ENCODE measurements at places on chromosomes 4 and X. TPM values are rescaled to one million over a fixed set of nuclear protein-coding genes. Genes with fewer than 3 reads are reported as not detected.

DNA sequence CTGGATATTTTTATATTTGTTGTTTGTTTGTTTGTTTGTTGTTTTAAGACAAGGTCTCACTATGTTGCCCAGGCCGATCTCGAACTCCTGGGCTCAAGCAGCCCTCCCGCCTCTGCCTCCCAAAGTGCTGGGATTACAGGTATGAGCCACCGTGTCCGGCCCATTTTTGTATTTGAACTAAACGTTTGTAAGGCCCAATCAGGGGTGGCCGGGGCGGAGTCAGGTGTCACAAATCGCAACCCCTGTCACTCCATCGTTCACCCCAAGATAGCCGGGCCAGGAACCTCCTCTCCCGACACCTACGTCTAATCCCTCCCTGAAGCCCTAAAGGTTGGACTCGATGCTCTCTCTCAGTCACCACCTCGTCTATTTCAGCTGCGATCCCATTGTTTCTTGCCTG is 722 bp upstream of the EFHC2 start:
- DNase-seq = no peak

DNA sequence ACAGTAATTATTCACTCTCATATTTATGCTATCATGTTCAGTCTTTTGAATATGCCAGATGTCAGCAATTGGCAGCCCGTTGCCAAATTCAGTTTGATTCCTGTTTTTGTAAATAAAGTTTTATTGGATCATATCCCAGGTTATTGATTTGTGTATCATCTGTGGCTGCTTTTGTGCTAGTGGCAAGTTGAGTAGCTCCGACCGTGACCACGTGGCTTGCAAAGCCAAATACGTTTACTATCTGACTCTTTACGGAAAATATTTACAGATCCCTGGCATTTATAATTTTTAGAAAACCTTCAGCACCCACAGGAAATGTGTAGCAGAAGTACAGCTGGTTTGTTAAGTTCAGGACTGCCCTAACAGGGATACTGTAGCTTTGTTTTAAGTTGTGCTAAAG is 67.4 kb downstream of the VCX2 start:
- no peak for DNase-seq

GRCh38 chr4:156378033-156378665 is 424.5 kb upstream of the CTSO start:
- DNase-seq = no peak

Gene HMGN5
- total RNA-seq = 1.6 TPM

GRCh38 chrX:115390078-115390477 is 100.6 kb downstream of the LUZP4 start:
- no peak for DNase-seq

Gene PPM1K
- total RNA-seq = 17.2 TPM

GRCh38 chr4:137000432-137000831 is 531.9 kb downstream of the PCDH18 start:
- no peak for DNase-seq

GRCh38 chr4:182916483-182917181 is 554 bp downstream of the DCTD start:
- peak; percentile 34 for DNase-seq

DNA sequence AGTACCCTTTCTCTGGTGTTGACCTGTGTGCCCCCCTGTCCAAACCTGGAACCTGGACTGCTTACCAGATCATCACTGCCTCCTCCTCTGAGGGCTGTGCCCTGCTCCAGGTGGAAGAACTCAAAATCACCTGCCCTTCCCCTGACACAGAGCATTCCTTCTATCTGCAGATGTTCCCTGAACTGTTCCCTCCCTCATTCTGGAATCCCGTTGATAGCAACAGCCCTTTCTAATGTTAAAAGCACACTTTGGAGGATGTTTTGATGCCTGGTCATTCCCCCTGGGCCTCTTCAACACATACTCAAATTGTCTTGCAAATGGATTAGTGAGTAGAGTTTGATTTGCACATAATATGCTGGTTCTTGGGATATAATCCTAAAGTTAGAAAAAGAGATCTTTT is 225.8 kb downstream of the FGF13 start:
- DNase-seq = no peak

DNA sequence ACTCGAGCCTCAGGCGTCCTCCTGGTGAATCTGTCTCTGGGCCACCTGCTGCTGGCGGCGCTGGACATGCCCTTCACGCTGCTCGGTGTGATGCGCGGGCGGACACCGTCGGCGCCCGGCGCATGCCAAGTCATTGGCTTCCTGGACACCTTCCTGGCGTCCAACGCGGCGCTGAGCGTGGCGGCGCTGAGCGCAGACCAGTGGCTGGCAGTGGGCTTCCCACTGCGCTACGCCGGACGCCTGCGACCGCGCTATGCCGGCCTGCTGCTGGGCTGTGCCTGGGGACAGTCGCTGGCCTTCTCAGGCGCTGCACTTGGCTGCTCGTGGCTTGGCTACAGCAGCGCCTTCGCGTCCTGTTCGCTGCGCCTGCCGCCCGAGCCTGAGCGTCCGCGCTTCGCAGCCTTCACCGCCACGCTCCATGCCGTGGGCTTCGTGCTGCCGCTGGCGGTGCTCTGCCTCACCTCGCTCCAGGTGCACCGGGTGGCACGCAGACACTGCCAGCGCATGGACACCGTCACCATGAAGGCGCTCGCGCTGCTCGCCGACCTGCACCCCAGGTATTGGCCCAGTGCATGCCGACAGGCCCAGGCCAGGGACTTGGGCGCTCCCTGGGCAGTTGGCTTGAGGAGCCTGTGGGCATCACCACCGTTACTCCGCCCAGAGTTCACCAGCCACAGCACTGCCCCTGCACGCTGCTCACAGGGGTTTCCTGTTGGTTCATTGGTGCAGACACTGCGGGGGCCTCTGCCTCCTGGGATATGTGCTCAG is 1.1 kb downstream of the GPR78 start:
- DNase-seq = no peak

Gene COX18
- total RNA-seq = 22.7 TPM

Gene STS
- total RNA-seq = 3.5 TPM

Gene TCEAL6
- not detected for total RNA-seq

Gene ARR3
- total RNA-seq = not detected

Gene ARHGAP36
- 0.15 TPM for total RNA-seq

DNA sequence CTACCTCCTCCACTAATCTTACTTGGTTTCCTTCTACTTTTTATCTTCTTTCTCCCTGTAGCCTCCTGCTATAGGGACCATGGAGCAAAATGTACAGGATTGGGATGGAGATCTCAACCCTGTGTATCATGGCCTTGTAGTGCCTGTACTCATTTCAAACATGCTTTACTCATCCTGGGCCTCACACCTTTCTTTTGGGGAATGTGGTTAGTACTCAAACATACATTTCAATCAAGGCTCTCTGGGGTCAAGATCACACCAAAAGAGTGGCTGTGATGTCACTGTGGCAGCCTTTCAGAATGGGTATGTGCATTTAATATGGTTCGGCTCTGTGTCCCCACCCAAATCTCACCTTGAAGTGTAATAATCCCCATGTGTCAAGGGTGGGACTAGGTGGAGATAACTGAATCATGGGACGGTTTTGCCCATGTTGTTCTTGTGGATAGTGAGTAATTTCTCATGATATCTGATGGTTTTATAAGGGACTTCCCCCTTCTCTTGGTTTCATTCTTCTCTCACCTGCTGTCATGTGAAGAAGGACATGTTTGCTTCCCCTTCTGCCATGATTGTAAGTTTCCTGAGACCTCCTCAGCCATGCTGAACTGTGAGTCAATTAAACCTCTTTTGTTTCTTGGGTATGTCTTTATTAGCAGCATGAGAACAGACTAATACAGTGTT is 205.1 kb downstream of the RASL11B start:
- DNase-seq = no peak

- DNase-seq = no peak
These were observed 2.7 kb downstream of the ADGRL3 start for GRCh38 chr4:61202638-61203435.

DNA sequence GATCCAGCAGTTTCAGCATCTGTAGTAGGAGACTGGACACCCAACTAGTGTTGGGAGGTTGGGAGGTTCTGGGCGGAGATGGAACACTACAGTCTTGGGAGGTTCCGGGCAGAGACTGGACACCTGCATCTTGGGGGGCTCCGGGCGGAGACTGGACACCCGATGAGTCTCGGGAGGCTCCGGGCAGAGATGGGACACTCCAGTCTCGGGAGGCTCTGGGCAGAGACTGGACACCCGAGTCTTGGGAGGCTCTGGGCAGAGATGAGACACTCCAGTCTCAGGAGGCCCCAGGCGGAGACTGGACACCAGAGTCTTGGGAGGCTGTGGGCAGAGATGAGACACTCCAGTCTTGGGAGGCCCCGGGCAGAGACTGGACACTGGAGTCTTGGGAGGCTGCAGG is 29.5 kb upstream of the LANCL3 start:
- no peak for DNase-seq

DNA sequence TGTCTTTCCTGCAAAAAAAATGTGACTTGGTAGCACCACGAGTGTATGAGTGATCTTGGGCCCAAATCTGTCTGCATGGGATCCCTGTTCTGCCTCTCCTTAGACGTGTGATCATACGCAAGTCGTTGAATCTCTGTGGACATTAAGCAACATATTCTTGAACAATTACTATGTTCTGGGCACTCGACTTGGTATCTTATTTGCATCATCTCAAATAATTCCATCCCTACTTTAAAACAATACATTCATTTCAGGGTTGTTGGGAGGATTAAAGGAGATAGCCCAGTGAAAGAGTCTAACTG is 145.4 kb upstream of the CPEB2 start:
- no peak for DNase-seq

Gene PARM1
- total RNA-seq = 0.35 TPM

DNA sequence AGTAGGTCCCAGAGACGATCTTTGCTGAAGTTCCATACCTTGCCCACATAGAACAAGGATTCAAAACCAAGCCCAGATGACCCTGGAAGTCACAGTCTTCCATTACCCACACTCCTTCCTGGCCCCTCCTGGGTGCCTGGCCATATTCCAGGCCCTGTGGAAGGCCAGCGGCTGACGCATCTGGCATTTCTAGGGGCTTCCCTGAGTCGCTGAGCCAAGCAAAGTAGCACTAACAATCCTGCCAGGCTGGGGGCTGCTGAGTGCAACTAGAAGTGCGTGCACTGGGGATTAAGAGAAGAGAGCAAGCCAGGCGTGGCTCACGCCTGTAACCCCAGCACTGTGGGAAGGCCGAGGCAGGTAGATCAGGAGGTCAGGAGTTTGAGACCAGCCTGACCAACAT is 175.2 kb upstream of the CPEB2 start:
- peak; percentile 12 for DNase-seq

- no peak for DNase-seq
These were observed 40.5 kb downstream of the MAPK10 start for GRCh38 chr4:86319390-86319789.

DNA sequence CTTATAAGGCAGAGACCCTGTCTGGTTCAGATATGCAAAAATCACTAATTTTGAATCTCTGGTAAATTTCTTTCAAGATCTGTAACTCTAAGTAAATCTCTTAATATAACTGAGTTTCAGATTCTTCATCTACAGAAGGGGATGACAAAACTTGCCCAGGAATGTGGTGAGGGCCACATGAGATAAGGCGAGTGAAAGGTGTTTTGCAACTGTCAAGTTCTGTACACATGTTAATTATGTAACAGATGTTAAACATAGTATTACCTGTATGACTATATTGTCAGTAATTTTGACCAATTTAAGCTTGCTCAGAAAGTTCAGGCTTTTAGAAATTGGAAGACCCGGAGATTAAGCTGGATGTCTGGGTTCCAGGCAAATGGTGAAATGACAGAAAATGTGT is 549 bp upstream of the GLRB start:
- DNase-seq = no peak

DNA sequence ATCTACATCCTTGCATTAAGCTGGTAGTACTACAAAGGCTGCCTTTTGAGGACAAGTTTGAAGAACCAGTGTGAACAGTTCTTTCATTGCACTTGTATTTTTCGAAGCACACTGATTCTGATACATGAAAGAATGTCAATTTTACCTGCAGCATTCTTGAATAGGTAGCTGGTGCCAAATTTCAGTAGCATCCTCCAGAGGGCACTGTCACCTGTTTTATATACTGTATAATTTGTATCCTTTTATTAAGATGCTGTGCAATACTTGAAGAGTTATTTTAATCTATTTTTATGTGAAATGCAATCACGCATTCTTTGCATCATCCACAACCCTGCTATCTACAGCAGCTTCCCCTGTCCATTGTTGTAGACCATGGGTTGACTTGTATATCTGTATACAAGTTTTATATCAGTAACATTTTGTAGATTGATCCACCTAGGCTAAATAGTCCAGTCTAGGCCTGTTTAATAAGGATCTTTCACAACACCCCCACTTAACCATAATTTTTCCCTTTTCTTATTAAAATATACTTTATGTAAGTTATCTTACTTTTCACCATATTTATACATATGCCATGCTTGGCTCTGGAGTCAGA is 325.7 kb downstream of the PCDH7 start:
- peak; percentile 32 for DNase-seq

DNA sequence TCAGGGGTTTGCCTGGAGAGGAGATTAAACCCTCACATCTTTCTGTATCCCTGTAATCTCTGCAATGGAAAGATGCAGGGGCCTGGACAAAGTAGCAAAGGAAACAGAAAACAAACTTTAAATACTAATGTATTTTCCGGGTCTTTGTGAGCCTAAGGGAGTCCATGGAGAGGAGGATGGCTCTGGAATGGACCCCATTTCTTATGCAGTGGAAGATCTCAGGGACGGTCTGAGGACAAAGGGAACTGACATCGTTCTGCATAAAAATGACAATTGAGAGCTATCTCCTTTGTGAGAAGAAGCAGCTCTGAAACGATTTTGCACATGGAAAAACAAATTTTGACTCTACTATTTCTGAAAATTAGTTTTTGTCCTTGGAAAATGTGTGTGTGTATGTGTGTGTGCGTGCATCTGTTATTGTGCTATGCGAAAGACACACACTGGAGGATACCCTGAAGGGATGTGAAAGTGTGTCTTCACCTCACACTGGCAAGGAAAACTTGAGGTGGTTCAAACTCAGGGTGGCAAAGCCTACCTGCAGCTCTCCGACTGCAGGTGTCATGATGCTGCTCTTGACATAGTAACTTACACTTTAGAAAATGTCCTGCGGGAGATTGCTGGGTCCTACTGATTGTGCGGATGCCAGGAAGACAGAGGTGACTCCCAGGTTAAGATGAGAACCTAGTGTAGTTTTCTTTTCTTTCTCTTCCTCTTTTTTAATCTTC is 126.4 kb upstream of the JADE1 start:
- DNase-seq = no peak

DNA sequence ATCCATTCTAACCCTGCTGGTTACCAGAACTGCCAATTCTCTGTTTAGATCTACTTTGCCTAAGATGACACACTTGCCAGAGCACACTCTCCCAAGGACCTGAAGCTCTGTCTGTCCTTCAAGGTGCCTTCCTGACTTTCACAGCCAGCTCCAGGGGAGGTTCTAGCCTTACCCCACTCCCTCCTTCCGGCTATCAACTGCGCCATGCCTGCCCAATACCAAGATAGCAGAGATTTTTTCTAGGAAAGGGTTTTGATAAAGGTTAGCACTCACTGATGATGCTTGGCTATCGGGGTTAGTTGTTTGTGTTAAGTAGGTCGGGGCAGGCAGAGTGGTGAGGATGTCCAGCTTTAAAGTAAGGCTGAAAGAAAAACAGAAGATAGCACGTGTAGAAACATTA is 14.3 kb downstream of the ALPK1 start:
- DNase-seq = no peak
